ENCODE measurements at places on chromosomes 1 and 21.
A peak's percentile ranks its signal among the peaks of the same experiment; 100 is the strongest.

GRCh38 chr1:41495210-41495948, 10.9 kb upstream of the EDN2 start:
- DNase-seq, result peak; percentile 15

DNA sequence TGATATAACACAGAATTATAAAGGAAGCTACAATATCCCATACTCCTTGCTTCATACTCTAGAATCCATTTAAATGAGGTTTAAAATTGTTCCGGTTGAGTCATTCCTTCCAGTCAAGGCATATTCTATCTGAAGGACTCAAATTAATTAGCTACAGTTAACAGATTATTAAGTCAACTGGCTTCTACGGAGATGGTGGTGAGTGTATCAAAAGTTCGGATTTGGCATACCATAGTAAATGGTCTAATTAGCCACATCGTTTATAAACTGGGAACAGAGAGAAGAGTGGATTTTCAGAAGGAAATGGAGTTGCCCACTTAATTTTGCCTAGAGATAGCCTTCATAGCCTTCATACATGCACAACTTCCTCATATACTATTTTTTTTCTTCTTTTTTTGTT, 1095.3 kb downstream of the TTLL7 start:
- no peak for DNase-seq

DNA sequence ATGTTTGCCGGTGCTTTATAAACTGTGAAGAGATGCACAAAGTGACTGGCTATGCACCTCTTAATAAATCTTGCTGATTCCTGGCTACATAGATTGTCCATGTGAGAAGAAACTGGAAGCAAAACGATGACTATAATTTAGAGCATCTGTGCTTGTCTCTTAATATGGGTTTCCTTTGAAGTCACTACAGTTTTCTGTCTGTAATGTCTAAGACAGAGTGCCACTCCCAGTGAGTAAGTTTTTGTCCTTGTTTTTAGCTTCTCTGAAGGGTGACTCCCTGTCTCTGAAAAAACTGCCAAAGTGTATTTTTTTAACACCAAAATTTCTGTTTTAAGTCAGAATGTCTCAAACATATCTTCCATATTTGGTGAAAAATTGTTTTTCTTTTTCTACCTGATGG, 175.1 kb downstream of the FASLG start:
- no peak for DNase-seq

DNA sequence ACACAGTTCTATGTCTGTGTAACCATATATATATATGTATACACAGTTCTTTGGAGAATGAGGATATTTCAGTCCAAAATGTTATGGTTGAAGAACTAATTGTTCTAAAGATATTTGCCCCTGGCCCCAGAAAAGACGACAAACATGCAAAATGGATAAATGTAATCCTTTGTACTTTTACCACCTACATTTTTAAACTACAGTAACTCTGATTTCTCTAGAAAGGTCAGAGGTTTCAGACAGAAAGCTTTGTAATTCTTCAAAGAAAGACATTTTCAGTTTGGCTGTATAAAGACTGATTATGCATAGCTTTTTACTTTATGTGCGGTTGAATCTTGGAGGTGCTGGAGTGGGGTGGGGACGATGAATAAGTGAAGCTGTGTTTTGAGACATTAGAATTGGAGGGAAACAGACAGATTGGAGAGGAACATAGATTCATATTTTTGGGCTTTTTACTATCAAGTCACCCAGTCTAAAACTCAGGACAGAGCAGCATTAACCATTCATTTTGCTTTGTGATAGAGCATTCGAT, 16.6 kb downstream of the NFIA start:
- DNase-seq, result no peak

GRCh38 chr1:117740496-117740895, 134.6 kb downstream of the TENT5C start:
- no peak for DNase-seq

- no peak for DNase-seq
Measured at GRCh38 chr1:225937048-225937968, 3.7 kb downstream of the LEFTY2 start.

GRCh38 chr1:116408803-116409720, 36.0 kb downstream of the ATP1A1 start:
- no peak for DNase-seq

GRCh38 chr1:7333094-7333493, 438.0 kb upstream of the VAMP3 start:
- no peak for DNase-seq

- DNase-seq, result no peak
Measured at GRCh38 chr1:143680304-143680703, 291.5 kb downstream of the FAM72C start.

- no peak for DNase-seq
Measured at GRCh38 chr1:43766818-43767525, 59.6 kb downstream of the ST3GAL3 start.

- peak; percentile 11 for DNase-seq
Measured at GRCh38 chr1:54973205-54973921, 7.1 kb upstream of the TMEM61 start.

DNA sequence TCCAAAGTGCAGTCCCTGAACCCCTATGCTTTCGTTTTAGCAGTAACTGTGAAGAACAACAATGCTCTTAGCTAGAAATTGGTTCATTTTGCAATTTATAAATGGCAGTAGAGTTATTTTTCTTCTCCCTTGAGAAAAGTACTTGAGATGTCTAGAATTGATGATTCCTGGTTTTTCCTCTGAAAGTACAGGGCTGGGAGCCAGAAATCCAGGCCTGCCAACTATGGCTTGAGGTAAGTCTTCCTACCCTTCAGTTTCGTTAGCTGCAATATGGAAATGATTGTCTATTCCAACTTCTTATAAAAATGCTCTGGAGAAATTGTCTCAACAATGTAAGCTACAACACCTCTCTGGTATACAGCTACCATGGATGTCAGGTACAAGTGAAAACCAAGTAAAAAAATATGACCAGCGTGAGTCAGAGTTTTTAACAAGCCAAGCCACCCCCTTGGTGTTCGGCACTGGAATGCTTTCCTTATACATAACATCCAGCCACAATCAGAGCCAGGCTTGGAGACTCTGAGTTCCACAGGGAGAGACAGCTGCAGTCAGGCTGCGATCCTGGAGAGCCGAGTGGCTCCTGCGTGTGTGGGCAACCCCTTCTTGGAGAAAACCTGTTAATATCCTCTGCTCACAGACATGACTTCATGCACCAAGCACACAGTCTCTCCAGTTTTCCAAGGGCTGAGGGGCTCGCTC, 22.0 kb downstream of the TSPAN2 start:
- DNase-seq, result no peak

- DNase-seq, result peak; percentile 94
Measured at GRCh38 chr1:223706077-223706973, 6.0 kb upstream of the CAPN2 start.

GRCh38 chr1:25858906-25859789, at the start of gene AUNIP:
TSS of gene AUNIP (minus strand) at chr1:25859457. CDS start at chr1:25859357, 100 bp downstream.
- DNase-seq, result peak; percentile 79

GRCh38 chr1:18734461-18735223, 104.0 kb downstream of the PAX7 start:
- DNase-seq, result no peak

GRCh38 chr21:15722591-15723324, 7.0 kb upstream of the USP25 start:
- no peak for DNase-seq

- DNase-seq, result no peak
Measured at GRCh38 chr1:224298346-224299330, 31.3 kb downstream of the NVL start.

DNA sequence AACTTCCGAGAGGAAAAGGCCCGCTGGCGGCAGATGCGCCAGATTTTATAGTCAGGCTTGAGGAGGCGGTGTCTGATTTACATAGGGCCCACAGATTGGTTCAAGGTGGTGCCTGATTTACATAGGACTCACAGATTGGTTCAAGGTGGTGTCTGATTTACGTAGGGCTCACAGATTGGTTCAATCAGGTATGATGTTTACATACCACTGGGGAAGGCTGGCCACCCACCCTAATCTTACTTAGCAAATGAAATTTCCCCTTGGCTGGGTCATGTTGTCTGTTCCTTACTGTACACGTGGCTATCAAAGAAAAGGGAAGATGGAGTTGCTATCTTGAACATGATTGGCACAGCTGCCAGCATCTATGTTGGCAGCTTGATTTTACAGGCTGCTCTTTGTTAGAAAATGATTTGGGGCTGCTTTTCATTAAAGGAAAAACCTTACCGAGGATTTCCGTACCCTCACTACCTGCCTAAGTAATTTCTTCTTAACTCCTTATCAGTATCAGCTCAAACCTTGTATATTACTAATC, 96.3 kb downstream of the SETD4 start:
- DNase-seq, result no peak

- no peak for DNase-seq
Measured at GRCh38 chr1:161091796-161092507, 2.6 kb upstream of the NECTIN4 start.

DNA sequence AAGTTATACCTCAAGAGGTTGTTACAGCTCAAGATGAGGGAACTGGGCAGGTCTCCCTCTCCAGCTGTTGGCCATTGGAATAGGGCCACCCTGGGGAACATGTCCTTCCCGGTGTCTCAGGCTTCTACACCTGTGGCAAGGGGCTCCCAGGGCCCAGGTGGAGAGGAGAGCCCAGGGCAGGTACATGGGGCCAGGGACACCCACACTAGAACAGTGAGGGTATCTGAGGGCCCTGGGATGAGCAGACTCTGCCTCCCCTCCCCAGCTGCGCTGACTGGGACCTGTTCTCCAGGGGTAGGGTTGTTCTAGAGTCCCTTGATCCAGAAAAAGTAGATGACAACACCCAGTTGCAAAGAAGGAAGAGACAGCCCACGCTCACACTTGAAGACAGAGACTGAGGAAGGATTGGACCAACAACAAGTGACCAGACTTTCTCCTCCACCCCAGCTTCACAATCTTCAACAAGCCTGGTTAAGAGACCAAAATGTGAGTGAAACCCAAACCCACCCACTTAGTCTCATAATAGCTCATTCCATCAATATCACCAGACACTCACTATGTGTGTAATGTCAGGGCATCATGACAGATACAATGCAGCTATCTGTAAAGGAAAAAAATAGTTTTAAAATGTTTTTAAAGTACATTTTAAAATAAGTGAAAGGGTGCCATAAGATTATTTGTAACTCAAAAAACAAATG, 439.3 kb downstream of the NPHP4 start:
- no peak for DNase-seq

- peak; percentile 83 for DNase-seq
Measured at GRCh38 chr1:26787381-26787705, 407 bp upstream of the PIGV start.

GRCh38 chr1:80367058-80367457, 1360.5 kb upstream of the ADGRL4 start:
- no peak for DNase-seq

- peak; percentile 21 for DNase-seq
Measured at GRCh38 chr1:180269645-180270529, 39.8 kb downstream of the LHX4 start.

GRCh38 chr1:178011465-178011828, 41.6 kb upstream of the SEC16B start:
- no peak for DNase-seq

GRCh38 chr1:119048624-119049404, 60.7 kb upstream of the TBX15 start:
- no peak for DNase-seq

DNA sequence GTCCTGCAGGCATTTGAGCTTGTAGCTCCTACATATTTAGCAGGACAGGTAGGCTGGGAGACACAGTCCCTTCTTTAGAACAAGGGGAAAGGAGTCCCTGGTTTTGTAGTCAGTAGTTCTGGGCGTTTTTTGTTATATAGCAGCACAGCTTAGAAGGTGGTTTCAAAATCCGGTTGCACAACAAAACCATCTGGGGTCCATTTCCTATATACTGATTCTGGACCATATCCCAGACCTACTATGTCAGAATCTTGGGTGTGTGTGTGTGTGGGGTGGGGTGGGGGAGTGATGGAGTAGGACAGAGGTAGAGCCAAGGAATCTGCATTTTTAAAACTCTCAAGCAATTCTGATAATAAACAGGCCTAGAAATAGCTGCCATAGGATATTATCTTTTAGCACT, 21.6 kb downstream of the METTL13 start:
- DNase-seq, result no peak

DNA sequence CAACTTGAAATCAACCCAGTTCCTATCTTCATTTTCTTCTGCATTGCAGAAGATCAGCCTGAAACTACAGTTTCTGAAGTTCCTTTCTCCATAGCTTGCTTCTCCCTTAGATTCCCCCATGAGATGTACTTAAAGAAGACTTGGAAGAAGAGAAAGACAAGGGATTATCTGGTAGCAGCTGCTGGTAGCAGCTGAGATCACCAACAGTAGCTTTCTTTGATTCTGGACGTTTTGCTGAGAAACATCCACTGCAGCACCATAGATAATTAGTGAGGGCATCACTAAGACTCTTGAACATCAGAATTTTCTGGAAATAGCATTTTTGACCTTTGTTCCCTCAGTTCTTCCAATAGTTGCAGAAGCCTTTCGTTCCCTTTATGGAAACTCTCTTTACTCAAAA, 465 bp upstream of the CFHR3 start:
- no peak for DNase-seq

DNA sequence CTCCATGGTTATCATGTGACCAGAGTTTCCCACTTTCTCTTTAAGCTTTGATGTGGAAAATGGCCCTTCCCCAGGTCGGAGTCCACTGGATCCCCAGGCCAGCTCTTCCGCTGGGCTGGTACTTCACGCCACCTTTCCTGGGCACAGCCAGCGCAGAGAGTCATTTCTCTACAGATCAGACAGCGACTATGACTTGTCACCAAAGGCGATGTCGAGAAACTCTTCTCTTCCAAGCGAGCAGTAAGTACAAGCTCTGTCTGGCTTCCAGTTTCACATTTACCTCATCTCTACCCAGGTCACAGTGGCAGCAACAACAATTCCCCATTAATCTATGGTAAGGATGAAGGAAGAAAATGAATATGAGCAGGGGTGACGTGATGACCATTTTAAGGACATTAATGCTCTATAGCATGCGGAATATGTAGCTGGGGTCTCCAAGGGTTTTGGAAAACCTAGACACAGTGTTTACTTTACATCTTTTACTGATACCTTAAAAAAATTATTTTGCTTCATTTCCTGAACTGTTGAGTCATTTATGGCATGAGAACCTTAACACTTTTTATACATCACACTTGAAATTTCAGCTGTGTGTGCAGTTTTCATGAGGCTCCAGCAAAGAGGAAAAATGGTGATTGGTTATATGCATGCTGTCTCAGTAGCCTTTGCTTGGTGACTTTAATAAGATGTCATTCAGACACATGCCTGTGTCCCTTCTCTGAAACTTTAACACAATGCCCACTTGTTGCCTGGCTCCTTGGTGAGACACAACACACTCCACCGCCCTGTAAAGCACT, 286.3 kb upstream of the SGIP1 start:
- no peak for DNase-seq

GRCh38 chr1:79100385-79100784, 93.9 kb upstream of the ADGRL4 start:
- no peak for DNase-seq
